H54 (cell line): ENCODE measurements at places on chromosomes 5 and 9.

GRCh38 chr5:53416144-53416738, 64.2 kb upstream of the FST start:
- DNase-seq, result no peak

GRCh38 chr9:14779566-14780022, 57.1 kb upstream of the CER1 start:
- DNase-seq, result no peak

GRCh38 chr5:159179529-159180305, 29.6 kb downstream of the RNF145 start:
- DNase-seq, result no peak

DNA sequence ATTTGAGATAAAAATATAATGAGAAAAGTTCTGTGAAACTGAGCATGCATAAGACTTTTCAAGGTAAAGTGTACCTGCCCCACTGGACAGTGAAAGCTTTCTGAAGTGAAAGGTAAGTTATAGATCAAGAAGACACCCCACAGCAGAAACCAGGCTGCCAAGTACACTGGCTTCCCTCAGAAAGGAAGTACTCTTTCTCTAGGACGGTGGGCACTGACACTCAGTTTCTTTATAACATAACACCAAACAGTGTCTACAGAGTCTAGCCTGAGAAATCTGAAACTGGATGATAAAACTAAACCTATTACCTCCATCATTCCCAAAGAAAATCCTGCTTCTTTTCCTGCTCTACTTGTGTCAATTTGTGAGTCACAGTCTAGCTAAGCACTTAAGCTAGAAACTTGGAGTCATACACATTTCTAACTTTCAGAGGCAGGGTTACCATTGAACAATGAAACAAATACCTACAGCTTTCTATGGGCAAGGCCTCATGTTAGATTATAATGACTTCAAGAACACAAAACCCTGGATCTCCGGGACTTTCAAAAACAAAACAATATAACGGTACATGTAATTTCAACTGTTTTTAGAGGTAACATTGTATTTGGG, 136.7 kb downstream of the CPLANE1 start:
- no peak for DNase-seq

GRCh38 chr9:132293145-132293721, 61.6 kb downstream of the SETX start:
- no peak for DNase-seq
